ENCODE measurements at places on chromosomes 1 and 21.

- no peak for DNase-seq
Observed at GRCh38 chr1:29825274-29825940, 589.1 kb downstream of the PTPRU start.

GRCh38 chr1:165527251-165528007 lies 16.4 kb upstream of the LRRC52 start:
- DNase-seq = no peak

DNA sequence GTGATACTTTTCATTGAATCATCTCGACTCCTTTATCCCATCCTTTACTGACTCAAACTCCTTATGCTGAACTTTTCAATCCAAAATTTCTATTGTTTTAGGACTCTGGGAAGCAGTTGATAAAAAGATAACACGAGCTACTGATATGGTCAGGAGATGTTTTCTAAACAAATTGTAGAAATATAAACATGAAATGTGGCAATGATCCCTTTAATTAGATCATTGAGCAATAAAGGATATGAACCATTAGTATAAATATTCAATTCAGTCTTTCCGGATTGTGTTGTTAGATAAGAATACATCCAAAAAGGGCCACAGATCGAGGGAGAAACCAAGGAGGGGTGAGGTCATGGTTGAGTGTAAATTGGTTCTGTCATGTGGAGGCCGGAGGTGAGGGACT lies 88.4 kb downstream of the NID1 start:
- no peak for DNase-seq

DNA sequence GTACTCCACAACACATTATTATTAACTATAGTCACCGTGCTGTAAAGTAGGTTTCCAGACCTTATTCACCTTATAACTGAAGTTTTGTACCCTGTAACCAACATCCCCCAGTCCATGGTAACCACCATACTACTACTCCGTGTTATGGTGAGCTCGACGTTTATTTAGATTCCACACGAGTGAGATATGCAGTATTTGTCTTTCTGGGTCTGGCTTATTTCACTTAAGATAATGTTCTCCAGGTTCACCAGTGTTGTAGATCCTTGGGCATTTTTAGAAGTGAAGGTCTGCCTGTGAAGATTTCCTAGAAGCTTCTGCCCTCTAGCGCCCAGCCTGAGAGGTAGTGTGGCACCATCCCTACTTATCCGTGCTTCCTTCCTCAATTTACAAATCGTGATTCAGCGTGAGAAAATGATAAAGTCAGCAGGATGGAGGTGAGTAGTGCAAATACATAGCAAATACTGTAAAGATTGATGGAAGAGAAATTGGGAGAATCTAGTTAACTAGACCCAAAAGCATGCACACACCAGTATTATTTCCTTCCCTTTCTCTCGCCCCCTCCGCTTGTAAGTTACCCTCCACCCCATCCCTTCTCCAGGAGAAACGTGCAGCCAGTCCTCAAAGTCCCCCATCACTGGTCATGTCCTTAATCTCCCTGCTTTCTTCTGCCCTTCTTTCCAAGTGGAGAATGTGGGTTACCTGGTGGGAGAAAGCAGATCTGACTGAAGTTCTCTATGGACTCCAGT lies 36.0 kb upstream of the DISC1 start:
- peak; percentile 38 for DNase-seq

DNA sequence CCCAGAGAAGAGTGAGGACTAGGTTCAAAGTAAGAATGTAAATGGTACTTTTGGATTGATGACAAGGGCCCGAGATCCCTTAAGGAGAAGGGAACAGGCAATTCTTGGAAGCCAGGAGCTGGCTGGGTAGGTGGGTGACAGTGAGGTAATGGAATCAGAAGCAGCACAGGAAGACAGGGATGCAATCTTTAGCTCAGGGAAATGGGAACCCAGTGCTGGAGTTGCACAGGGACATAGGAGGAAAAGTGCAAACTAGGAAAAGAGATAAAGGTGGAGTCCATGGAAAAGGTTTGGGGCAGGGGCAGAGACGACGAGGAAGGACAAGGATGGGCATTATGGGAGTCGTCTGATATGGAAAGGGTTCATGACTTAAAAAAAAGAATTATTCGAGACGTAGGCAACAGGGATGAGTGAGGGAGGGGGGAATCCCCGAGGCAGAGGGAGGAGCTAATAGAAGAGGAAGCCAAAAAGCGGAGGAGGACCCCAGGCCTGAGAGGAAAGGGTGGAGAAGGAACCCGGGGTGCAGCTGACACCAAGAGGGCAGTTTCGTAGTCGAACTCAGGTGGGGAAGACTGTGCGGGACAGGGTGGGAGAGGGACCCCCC lies 495 bp downstream of the PI4KB start:
- DNase-seq = peak; percentile 77

GRCh38 chr1:15110867-15111230 lies 42.7 kb upstream of the TMEM51 start:
- DNase-seq = no peak

DNA sequence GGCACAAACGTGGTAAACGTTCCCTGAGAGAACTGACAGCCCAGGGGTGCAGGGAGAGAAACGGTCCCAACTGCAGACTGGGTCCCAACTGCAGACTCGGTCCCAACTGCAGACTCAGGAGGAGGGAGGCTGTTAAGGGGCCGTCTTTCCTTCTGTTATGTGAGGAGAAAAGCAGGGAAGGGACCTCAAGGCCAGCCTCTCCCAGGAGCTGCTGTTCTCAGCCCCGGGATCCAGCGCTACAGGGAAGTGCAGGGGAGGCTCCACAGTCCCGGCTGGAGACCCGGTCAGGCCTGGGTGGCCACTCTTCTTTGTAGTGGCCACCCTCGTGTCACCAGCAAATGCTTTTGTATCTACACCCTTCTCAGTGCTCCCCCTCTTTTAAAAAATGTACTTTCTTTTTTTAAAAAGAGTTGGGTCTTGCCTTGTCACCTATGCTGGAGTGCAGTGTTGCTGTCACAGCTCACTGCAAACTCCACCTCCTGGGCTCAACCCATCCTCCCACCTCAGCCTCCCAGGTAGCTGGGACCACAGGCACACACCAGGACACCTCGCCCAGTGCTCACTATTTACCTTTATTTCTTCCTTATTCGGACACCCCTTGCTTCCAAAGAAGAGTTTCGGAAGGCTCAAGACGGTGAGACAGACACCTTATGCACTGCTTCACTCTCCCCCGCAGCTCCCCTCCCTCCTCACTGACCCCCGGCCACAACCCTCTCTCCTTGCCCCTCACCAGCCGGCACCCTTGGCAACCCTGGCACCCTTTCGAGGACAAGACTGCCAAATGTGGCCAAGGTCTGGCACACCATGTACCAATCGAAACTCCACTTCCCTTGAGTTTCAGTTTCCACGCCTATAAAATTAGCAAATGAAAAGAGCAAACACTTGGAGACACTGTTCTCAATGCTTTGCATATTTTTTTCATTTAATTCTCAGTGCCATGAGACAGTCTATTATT lies 21.8 kb downstream of the CAPN2 start:
- no peak for DNase-seq

DNA sequence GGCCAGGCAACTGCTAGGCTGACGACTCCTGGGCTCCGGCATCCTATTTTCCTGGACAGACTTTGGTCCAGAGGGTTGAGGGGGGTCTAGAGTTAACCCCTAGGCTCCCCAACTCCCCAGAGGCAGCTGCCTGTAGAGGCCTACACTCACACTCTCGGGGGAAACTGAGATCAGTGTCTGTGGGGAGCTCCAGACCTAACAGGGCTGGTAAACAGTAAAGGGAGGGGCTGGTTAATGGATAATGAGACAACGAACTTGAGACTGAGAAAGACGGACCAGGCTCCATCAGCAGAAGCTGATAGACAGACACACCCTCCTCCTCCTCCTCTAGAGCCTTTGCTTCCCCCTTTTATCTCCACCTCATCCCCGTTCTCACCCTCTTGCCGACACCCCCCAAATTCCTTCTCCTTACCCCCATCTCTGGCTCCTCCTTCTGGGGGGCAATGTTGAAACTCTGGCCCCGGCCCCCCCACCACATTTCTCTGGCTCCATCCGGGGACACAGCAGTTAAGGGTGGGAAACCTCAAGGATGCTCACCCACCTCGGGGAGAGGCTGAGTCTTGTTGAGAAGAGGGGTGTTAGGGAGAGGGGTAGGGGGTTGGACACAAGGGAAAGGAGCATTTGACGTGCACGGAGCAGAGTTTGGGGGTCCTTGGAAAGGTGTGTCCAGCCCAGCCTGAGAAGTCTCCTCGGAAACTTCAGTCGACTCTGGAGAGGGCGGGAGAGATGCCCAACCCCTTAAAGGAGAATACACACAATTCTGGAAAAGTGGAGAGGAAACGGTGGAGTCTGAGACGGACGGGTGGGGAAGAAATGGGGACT lies at the start of gene MTMR11:
TSS of gene MTMR11 (minus strand) at position 710 of the 822 bp plus-strand sequence. CDS start at position 478, 232 bp downstream.
- no peak for DNase-seq

GRCh38 chr1:25192154-25192553 lies 40.1 kb downstream of the SYF2 start:
- no peak for DNase-seq

DNA sequence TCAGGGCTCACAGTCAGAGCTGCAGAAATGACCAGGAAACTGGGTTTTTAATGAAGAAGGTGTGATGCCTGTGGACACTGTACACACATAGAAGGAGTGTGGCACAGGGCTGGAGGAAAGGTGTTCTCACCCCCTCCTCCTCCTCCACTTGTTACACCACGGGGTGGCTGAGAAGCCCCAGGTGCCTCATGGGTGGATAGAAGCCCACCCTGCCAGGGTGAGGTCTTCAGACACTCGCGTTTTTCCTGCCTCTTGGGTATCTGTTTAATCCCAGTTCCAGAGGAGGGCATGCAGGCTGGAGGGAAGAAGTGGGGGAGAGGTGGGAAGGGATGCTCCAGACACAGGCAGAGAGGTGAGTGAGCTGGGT lies 9.7 kb upstream of the LAD1 start:
- no peak for DNase-seq

- no peak for DNase-seq
Observed at GRCh38 chr1:14460173-14460572, 138.3 kb upstream of the KAZN start.
